ENCODE measurements at places on chromosomes 2 and 18. TPM values are rescaled to one million over a fixed set of nuclear protein-coding genes. Genes with fewer than 3 reads are reported as not detected.

GRCh38 chr18:6775702-6776101, 46.2 kb downstream of the ARHGAP28 start:
- no peaks in the 10 kb centered on the region for H3K27me3 ChIP-seq
- DNase-seq = no peak
- H3K4me3 ChIP-seq = peak overlapping the region; percentile 24
- H3K4me1 ChIP-seq = peaks cover 13% of the 10 kb centered on the region
- H3K27ac ChIP-seq = peak overlapping the region; percentile 91

GRCh38 chr2:208249296-208249695, 5.6 kb downstream of the IDH1 start:
- no peak overlapping the region for H3K4me3 ChIP-seq
- no peak for DNase-seq
- H3K27ac ChIP-seq = no peak overlapping the region
- H3K36me3 ChIP-seq = peaks cover 36% of the 10 kb centered on the region
- no peaks in the 10 kb centered on the region for H3K27me3 ChIP-seq

DNA sequence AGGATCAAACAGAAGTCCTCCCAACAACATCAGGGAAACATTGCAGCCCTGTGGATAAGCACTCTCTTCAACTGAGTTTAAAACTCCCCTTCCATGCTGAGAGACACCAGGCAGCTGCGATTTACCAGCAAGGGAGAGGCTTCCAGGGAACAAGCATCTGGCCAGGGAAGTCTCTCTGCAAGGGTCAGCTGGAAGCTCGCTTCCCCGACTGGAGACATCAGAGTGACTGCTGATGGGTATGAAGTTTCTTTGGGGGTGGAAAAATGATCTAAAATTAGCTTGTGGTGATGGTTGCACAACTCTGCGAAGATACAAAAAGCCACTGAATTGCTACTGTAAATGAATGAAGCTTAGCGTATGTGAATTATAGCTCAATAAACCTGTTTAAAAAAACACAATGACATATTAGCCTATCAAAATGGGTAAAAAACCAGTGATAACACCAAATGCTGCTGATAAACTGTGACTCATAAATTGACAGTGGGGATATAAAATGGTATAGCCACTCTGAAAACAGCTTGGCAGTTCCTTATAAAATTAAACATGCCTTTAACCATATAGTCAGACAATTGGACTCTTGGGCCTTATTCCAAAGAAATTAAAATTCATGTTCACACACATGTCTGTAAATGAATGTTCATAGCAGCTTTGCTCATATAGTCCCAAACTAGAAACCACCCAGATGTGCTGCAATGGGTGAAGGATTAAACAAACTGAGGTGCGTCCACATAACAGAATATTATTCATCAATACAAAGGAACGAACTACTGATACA, 1082.0 kb downstream of the SOCS6 start:
- DNase-seq = no peak
- H3K27ac ChIP-seq = no peak overlapping the region
- H3K4me3 ChIP-seq = no peak overlapping the region
- H3K36me3 ChIP-seq = no peaks in the 10 kb centered on the region

DNA sequence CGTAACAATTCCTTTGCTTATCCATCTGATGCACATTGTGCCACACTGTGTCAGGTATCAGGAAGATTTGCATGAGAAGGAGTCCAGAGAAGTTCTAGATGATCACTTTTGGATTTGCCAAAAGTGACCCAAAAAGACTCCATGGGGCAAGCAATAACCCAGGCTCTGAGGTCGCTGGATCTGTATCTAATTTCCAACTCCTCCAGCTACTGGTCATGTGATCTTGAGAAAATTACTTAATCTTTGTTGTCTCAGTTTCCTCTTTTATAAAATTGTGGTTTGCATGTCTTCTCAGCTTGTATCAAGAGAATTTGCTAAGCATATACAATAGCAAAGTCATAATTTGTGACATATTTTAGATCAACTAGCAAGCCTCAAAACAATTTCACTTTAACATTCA, 61.3 kb upstream of the ITGA4 start:
- no peaks in the 10 kb centered on the region for H3K27me3 ChIP-seq
- no peak overlapping the region for H3K4me3 ChIP-seq
- no peak for DNase-seq
- H3K4me1 ChIP-seq = peaks cover 2% of the 10 kb centered on the region
- no peak overlapping the region for H3K27ac ChIP-seq
- no peaks in the 10 kb centered on the region for H3K36me3 ChIP-seq

DNA sequence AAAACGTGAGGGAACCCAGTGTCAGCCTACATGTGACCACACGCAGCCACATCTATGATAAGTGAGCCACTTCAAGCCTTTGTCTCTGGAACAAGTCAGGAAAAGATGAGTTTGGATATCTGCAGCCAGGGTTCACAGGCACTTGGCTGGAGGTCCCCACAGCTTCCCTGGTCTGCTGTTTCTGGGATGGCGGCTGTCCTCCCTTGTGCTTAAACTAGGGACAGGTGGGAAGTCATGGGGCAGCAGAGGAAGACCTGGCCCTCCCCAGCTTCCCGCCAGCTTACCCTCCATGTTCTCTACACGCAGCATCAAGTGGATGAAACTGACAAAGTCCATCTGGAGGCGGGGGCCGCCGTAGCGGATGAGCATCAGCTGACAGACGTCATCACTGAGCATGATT, 38.5 kb upstream of the GALNT14 start:
- H3K27ac ChIP-seq = no peak overlapping the region
- H3K4me1 ChIP-seq = no peaks in the 10 kb centered on the region
- no peak for DNase-seq
- no peak overlapping the region for H3K4me3 ChIP-seq
- H3K36me3 ChIP-seq = no peaks in the 10 kb centered on the region

- H3K4me1 ChIP-seq = no peaks in the 10 kb centered on the region
- H3K27me3 ChIP-seq = no peaks in the 10 kb centered on the region
- no peak overlapping the region for H3K4me3 ChIP-seq
- DNase-seq = no peak
- no peak overlapping the region for H3K27ac ChIP-seq
These were observed 11.3 kb downstream of the UPP2 start for GRCh38 chr2:158112992-158113391.

DNA sequence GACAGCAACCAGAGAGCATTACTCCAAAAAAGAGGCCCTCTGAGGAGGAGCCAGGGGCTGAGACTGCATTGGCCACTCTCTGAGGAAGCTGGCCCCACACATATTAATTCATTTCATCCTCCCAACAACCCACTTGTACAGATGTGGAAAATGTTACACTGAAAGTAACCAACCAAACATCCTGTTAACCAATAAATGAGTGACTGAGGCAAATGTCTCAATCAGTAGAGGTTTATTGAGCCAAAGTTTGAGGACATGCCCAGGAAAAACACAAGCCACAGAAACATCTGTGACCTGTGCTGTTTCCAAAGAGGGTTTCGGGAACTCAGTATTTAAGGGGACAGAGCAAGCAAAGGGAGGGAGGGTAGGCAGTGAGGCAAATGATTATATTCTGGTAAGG, 53.0 kb downstream of the SKA1 start:
- H3K27ac ChIP-seq = no peak overlapping the region
- no peak for DNase-seq
- H3K27me3 ChIP-seq = no peaks in the 10 kb centered on the region
- no peaks in the 10 kb centered on the region for H3K36me3 ChIP-seq
- no peaks in the 10 kb centered on the region for H3K4me1 ChIP-seq

- no peaks in the 10 kb centered on the region for H3K36me3 ChIP-seq
- peaks cover 17% of the 10 kb centered on the region for H3K4me1 ChIP-seq
- DNase-seq = no peak
These were observed 140.3 kb downstream of the RPIA start for GRCh38 chr2:88831792-88832248.

- peaks cover 21% of the 10 kb centered on the region for H3K4me1 ChIP-seq
- no peak overlapping the region for H3K4me3 ChIP-seq
- peaks cover 7% of the 10 kb centered on the region for H3K36me3 ChIP-seq
- DNase-seq = no peak
- H3K27ac ChIP-seq = no peak overlapping the region
These were observed 77.4 kb downstream of the TANC1 start for GRCh38 chr2:159045545-159046454.

DNA sequence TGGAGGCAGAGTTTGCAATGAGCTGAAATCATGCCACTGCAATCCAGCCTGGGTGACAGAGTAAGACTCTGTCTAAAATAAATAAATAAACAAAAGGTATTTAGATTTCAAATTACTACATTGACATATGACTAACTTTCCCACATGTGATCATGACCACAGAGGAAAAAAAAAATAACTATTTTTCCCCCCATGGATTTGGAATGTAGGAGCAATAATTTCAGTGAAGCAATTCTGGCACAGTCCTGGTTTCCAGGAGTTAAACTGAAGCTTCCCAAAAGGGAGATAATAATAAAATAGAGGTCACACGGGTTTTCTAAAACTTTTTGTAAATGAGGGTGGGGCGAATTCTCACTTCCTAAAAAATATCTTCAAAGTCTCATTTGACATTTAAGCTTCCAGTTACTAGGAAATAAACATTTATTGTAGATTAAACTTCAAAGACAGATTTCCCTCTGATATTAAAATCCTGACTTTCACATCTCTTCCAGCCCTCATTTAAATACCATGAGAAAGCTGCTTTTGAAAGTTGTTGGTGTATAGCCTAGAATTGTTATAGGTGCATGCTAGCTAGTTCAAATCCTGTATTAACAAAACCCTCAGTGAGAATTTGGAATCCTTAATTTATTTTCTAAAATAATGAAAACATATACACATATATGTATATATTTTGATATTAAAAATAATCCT, 20.7 kb downstream of the SLC19A3 start:
- H3K4me1 ChIP-seq = no peaks in the 10 kb centered on the region
- H3K36me3 ChIP-seq = no peaks in the 10 kb centered on the region
- H3K27me3 ChIP-seq = no peaks in the 10 kb centered on the region
- H3K27ac ChIP-seq = no peak overlapping the region
- DNase-seq = no peak
- H3K4me3 ChIP-seq = no peak overlapping the region

GRCh38 chr2:220417503-220417902, 790.1 kb downstream of the SLC4A3 start:
- H3K27ac ChIP-seq = no peak overlapping the region
- H3K4me3 ChIP-seq = no peak overlapping the region
- no peaks in the 10 kb centered on the region for H3K27me3 ChIP-seq

GRCh38 chr2:150491430-150491829, 4.0 kb upstream of the RND3 start:
- H3K27me3 ChIP-seq = no peaks in the 10 kb centered on the region
- H3K4me1 ChIP-seq = no peaks in the 10 kb centered on the region
- H3K36me3 ChIP-seq = no peaks in the 10 kb centered on the region
- no peak for DNase-seq
- no peak overlapping the region for H3K4me3 ChIP-seq

GRCh38 chr2:29249666-29250253, 134.5 kb downstream of the CLIP4 start:
- peaks cover 6% of the 10 kb centered on the region for H3K27me3 ChIP-seq
- H3K27ac ChIP-seq = no peak overlapping the region
- DNase-seq = no peak
- H3K4me3 ChIP-seq = no peak overlapping the region
- H3K4me1 ChIP-seq = no peaks in the 10 kb centered on the region
- H3K36me3 ChIP-seq = no peaks in the 10 kb centered on the region

GRCh38 chr18:58177896-58178470, 134.0 kb downstream of the NEDD4L start:
- H3K36me3 ChIP-seq = no peaks in the 10 kb centered on the region
- no peak overlapping the region for H3K4me3 ChIP-seq

DNA sequence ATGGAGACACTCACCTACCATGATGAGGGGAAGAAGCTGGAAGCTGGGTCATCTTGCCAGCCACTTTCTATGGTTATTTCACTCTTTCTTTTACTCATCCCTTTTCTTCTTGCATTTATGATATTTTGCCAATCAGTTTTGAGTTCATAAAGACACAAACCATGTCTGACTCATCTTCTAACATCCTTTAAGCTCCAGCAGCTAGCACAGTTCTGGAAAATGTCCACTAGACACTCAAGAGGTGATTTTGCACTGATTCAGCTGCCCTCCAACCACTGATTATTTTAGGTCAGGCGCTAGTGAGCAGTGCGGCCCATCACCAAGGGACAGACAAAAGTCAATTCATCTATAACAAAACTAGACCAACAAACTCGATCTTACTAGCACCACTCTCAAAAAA, 537.1 kb upstream of the ID2 start:
- H3K36me3 ChIP-seq = no peaks in the 10 kb centered on the region
- peaks cover 2% of the 10 kb centered on the region for H3K27me3 ChIP-seq
- no peak for DNase-seq
- no peak overlapping the region for H3K27ac ChIP-seq
- H3K4me3 ChIP-seq = no peak overlapping the region

- no peak overlapping the region for H3K27ac ChIP-seq
- H3K4me1 ChIP-seq = peaks cover 4% of the 10 kb centered on the region
- no peaks in the 10 kb centered on the region for H3K36me3 ChIP-seq
- H3K4me3 ChIP-seq = no peak overlapping the region
- DNase-seq = no peak
These were observed 297.7 kb upstream of the SYT4 start for GRCh38 chr18:43574974-43575373.

DNA sequence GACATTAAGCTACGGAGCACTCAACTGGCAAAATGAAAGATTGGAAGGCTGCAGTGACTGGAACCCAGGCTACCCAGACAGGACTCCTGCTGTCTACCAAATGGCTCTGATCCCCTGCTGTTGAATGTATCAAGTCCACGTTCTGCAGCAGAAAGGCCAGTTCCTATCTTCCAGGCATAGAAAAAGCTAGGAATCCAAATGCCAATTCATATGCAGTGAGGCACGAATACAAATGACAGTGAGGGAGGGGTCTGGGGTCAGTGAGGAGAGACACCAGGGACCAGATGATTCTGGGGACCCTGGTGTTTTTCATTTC, 5.3 kb downstream of the NRP2 start:
- H3K27me3 ChIP-seq = peaks cover 41% of the 10 kb centered on the region
- H3K4me1 ChIP-seq = peaks cover 28% of the 10 kb centered on the region
- no peak overlapping the region for H3K27ac ChIP-seq
- H3K36me3 ChIP-seq = no peaks in the 10 kb centered on the region
- no peak overlapping the region for H3K4me3 ChIP-seq

Gene ABCB11
- total RNA-seq = 0.04 TPM

Gene ZEB2
- total RNA-seq = 114 TPM

Gene C2orf49
- total RNA-seq = 14.9 TPM

Gene PSMA8
- not detected for total RNA-seq

Data from muscle of leg (tissue), 16 donors.